ENCODE measurements at places on chromosomes 1 and 21.

DNA sequence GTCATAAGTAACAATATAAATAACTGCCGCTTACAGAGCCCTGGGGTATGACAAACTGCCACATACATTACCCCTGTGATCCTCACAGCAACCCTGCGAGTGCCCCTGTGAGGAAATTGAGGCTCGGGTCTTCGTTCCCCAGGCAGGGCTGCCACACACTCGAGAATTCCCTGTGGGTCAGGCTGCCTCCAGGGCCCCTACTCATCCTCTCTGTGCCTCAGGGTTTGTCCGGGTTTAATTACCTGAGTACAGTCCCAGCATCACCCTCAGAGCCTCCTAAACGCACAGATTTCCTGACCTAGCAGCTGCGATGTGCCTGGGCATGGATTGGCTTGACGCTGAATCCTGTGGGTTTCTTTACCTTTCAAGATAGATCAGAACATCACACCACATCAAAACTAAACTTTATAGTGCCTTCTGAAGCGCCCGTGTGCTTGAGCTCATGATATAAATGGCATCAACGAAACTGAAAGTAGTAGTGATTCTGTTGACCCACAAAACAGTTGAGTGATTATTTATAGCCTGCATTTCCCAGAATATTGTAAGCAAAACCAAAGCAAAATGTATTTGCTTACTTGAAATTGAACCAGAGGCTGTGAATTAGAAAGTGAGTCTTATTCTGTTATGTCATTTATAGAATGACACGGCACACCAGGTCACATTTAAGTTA lies 14.0 kb downstream of the SLC37A1 start:
- DNase-seq: no peak

DNA sequence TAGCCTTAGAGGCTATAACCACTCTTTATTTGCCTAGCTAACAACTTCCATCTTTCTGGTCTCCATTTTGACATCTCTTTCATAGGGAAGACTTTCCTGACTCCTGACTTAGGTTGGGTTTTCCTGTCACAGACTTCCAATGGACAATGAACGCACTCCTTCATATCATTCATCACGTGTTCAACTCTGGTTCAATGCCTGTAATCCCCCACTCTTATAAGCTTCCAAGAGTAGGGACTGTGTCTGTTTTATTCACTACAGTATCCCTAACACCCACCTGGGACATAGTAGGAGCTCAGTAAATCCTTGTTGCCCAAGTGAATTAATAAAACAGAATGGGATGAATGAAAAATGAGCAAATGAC lies 4.6 kb downstream of the SLAMF1 start:
- DNase-seq: no peak

DNA sequence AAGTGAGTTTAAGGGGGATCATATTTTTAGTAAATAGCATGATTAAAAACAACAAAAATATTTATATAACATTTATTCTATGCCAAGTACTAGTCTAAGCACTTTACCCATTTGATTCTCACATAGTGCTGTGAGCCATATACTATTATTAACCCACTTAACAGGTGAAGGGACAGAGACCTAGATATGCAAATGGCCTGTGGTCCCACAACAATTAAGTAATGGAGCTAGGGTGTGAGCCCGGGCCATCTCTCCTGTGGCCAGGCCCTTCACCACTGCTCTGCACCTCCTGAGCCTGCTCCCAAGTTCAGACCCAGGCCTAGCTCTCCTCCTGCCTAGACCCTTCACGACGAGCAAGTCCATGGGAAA lies 537 bp downstream of the ASCL5 start:
- no peak for DNase-seq

DNA sequence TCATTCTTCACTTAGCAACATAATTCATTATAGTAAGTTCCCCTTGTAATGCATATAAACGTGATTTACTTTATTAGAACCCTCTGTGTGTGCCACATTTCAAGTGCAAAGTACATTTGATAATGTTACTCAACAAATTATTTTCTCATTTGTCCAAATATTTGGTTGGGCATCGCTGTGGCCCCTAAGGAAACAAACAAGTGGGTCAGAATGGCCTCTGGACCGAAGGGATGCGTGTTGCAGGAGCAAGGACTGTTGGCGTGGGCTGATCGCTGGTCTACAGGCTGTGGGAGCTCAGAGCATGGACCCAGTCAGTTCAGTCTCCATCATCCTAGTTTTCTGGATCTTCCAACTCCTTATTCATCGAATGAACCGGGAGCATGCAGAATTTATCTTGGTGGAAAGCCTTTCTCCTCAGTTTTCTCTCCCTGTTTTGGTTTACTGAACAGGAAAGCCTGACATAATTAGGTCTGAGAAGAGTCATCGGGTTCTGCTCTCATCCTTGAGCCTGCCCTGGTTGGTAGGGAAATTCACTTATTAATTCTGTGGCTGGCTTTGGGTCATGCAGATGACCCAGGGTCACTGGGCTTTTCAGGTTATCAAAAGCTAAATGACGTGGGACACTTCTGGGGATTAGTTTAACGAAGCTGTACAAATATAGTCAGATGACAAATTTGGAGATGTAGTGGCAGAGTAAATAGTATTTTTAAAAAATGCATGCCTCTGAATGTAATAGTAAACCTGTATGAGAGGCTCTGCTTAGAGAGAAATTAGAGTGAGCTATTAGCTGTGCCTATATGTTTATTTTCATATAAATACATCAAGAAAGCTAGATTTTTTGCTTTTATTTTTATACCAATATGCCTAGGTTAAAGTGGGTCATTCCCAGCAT lies 200.2 kb downstream of the SDCCAG8 start:
- DNase-seq: no peak

DNA sequence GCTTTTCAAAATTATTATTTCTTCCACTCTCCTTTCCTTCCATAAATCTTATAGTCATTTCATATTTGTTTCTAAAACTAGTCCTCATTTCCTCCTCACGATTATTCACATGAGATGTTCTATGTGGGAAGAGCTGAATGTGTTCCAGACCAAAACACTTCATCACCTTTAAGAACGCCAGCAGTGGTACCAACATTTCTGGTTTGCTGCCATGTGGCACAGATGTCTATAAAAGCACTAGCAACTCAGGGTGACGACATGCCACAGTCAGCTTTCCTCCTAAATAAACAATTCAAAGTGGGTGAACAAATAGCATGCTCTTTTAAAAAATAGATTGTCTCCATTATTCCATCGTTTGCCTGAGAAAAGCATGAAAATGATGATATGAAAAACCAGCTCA lies 1217.8 kb upstream of the ADGRL2 start:
- no peak for DNase-seq

- DNase-seq: no peak
These were observed 85.5 kb downstream of the SYT2 start for GRCh38 chr1:202624781-202625108.

DNA sequence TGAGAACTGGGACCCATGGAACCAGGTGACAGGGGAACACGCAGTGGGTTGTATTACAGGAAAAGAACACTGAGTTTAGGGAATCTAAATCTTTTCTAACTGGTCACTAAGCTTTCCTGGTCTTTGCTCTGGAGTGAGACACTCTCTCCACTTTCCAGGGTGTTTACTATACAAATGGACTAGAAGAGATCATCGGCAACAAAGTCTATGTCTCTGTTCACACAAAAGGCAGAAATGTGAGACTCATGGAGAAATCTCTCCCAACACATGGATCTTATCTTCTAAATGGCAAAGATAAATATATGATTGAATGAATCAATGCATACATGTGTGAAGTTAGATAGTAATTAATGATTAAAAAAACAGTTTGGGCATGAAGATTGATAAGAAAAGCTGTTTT lies 101.6 kb upstream of the DPT start:
- no peak for DNase-seq

- no peak for DNase-seq
These were observed 219.3 kb upstream of the FGGY start for GRCh38 chr1:59077466-59078069.
